Stimulated activated CD8-positive, alpha-beta memory T cell treated with anti-CD3 and anti-CD28 coated beads, Interleukin-7, amount 100 ng/mL, for 1 hour (primary cell): ENCODE measurements at places on chromosomes 3 and 15.

DNA sequence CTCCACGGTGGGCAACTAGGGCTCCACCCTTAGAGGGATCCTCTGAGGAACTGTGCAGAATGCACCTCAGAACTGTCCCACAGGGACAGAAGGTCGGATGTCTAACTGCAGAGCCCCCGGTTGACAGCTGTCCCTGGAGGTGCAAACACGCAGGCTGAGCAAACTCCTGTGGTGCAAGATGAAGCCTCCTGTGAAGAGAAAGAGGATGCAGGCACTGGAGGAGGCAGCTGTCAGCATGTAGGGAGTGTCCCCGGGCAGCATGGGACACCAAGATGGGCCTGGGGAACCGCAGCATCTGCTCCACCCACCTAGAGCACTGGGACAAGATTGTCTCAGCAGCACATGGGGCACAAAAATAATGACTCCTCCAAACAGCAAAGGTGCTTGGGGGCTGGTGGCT is 258.9 kb downstream of the ABHD5 start:
- DNase-seq: no peak

GRCh38 chr3:45832699-45833098 is 9.2 kb downstream of the LZTFL1 start:
- DNase-seq: no peak

DNA sequence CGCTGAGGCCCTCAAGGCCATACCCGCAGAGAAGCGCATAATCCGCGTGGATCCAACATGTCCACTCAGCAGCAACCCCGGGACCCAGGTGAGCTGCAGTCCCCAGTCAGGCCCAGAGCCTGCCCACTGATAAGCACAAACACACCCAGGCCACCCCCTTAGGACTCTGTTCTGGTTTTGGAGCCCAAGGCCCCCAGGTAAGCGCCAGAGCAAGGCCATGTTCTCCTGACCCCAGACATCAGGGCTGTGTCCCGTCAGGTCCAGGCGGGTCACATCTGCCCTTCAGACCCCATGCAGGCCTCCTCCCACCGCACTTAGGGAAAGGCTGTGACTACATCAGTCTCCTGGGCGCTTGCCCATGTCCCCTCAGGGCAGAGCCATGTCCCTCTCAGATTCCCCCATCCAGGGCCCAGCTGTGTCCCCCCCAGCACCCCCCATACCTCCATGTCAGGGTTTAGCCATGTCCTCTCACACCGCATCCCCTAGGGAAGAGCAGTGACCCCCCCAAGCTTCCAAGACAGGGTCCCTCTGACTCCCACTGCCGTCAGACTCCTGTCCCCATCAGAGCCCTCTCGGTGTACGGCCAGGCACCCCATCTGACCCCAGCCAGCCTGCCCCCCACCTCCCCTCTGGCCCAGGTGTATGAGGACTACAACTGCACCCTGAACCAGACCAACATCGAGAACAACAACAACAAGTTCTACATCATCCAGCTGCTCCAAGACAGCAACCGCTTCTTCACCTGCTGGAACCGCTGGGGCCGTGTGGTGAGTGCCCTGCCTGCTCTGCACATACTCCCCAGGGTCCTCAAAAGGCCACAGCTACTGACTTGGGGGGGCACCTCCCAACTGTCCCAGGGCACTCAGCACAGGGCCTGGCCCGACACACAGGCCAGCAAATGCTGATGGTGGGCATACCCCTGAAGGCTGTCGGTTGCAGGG is 1.6 kb downstream of the PARP3 start:
- DNase-seq: no peak

- no peak for DNase-seq
Observed at GRCh38 chr15:77989296-77990143, 88.0 kb downstream of the TBC1D2B start.

GRCh38 chr3:179196098-179196497 is 47.9 kb downstream of the PIK3CA start:
- no peak for DNase-seq

GRCh38 chr3:31668242-31668641 is 135.5 kb downstream of the STT3B start:
- no peak for DNase-seq
